ENCODE measurements at places on chromosomes 5 and 9.
A peak's percentile ranks its signal among the peaks of the same experiment; 100 is the strongest.

GRCh38 chr9:137544176-137544760 is 5.9 kb downstream of the PNPLA7 start:
- DNase-seq: no peak

GRCh38 chr5:89849830-89850512 is 559.6 kb downstream of the CETN3 start:
- DNase-seq: no peak

DNA sequence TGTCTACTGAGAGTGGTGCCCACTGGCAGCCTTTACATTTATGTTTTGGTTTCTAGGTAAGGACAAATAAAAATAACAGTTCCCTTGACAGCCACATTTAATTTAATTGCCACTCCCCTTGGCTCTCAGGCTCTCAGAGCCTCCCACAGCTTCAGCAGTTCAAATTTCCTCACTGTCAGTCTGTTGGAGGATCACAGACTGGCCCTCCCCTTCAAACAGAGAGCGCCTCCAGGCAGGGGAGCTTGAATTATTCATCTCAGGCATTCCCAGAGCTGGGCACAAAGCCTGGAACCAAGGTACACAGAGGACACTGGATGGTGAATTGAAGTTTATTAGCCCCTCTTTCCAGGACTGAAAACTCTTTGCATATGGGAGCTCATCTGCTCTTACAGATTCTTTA is 407.7 kb downstream of the SPOCK1 start:
- no peak for DNase-seq

DNA sequence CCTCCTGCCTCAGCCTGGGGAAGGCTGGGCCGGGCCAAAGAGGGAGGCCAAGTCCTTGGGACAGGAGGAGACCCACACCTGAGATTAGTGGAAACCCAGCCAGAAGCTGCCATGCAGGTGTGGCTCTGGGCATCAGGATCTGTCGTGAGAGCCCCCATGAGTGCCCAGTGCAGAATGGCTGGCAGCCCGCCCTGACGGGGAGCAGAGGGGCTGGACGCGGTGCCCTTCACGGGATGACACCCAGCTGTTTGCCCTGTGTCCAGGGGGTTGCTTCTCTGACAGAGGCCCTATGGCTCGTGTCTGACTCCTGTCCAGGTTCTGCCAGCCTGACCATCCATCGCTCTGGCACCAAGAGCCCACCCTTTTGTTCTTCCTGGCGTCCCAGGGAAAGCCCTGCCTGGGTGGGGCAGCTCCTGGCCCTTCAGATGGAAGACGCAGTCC is 8.5 kb downstream of the DIPK1B start:
- DNase-seq: no peak

DNA sequence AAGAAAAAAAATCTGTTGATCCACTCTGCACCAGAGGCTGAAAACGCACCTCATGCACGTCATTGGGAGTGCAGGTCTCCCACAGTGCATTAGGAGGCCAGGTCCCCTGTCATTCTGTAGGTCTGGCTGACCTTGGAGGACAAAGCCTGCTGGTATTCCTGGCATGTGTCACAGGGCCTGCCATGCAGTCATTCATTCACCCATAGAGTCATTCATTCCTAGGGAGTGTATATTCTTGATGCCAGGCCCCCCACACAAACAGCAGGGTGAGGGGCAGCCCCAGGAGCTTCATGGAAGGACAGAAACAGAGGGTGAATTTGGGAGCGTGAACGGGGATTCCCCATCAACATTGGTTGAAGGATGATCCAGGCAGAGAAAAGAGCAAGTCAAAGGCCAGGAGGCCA is 2.2 kb downstream of the GBGT1 start:
- no peak for DNase-seq

DNA sequence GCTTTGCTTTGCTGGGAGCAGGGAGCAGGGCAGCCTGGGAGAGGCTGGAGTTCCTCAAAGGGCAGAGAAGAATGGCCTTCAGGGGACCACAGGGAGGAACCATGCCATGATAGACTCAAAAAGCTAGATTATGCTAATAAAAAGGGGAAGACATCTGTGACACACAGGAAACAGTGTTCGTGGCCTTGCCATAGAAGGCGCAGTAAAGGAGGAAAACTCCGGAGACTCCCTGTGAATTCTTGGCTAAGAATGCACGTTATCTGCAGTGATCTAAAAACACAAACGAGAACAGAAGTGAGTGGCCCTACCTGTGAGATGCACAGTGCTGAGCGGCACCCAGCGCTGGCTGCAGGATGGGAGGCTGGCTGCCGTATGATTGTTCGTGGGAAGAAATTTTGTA is 15.9 kb upstream of the LTC4S start:
- no peak for DNase-seq

DNA sequence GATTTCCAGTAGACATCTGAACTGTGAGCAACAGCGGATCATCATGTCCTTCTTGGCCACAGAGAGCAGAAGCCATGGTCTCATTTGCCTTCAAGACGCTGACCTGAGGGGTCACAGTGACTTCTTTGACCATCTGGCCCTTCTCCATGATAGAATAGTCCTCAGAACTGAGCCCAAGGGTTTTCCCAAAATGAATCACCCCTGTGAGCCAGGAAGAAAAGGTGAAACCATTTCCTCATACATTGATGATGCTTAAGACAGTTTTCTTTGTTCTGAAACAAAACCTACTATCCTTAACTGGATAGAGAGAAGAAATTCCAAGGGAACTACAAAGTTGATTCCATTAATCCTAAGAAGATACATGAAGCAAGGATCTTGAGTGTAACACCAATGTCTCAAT is 503.9 kb downstream of the CTNND2 start:
- no peak for DNase-seq

DNA sequence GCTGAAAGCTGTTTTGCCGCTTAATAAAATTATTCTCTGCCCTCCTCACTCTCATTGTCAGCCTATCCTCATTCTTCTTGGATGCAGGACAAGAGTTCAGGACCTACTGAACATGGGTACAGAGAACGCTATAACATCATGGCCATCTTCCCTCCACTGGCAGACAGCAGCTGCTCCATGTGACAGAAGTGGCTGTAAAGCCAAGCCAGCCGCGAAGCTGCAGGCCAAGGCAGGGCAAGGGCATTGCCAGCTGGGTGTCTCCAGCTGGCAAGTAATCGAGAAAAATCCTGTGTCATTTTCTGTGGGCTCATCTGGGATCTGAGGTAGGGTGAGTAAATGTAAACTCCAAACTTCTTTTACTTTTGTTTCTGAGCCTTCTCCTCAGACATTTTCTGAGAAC is 84.8 kb downstream of the SLC25A46 start:
- DNase-seq: no peak

DNA sequence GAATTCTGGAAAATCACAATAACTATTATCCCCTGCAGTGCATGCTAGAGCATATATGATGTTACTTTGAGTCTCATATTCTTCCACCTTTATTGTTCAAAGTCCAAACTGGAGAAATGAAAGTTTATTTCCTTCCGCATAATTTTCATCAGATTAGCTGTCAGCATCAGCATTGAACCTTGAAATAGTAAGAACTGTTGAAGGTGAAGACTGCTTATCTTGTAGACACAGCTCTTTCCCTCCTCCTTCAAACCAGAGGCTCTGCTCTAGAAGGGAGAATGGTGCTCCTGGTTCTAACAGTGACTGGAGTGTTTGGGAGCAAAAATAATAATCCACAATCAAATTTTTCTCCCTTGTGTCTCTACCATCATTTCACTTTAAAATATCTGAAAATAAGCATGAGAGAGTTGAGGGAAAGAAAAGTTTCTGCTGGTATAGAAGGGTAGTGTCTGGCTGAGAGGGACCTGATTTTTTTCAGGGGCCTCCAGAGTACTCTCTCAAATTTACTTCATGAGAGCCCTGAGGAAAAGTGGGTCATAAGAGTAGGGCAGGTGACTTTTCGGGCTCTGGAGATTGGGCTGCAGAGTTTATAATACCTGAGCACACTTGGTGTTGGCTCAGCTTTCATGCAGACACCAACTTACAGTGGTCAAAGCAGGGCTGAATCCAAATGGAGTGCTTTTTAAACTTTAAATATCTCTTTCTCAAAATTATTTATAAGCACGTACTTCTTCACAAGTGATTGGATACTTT is 170.4 kb downstream of the ZDHHC21 start:
- no peak for DNase-seq

DNA sequence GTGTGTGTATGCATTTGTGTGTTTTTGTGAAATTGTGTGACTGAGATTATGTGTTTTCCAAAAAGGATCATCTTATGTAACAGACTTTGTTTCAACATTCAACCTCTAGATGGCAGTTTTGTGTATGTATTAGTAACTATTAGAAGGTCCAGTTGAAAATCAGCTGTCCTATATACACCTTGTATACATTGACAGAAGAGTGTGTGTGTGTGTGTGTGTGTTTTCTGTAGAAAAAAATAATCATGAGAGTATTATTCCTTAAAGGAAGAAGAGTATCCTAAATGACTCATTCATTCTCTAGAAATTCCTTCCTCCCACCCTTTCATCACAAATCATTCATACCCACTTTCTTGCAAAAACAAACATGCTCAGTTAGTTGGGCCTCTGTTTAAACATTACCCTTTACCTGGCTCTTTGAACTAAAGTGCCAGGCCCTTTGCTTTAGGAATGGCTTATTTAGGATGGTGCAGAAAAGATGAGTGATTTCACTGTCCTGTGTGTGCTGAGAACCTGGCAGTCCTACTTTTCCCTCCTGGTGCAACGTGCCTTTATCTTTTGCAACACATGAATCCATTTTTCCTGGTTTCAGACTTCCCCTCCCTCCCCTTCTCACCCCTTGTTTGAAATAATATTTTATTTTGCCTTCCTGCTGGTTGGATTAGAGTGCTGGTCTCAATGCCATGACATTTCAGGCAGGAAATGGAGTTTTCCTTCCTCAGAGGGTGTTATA is 152.2 kb downstream of the ARHGAP26 start:
- peak; percentile 57 for DNase-seq

DNA sequence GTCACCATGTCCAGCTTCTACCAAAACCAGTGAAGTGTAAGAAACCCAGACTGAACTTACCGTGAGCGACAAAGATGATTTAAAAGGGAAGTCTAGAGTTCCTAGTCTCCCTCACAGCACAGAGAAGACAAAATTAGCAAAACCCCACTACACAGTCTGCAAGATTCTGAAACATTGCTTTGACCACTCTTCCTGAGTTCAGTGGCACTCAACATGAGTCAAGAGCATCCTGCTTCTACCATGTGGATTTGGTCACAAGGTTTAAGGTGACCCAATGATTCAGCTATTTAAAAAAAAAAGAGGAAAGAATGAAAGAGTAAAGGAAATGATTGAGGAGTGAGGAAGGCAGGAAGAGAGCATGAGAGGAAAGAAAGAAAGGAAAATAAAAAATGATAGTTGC is 19.8 kb downstream of the IL7R start:
- DNase-seq: no peak
